ENCODE measurements at places on chromosomes 3 and 15.

GRCh38 chr15:27017168-27017809 is 46.3 kb downstream of the GABRG3 start:
- DNase-seq: no peak

DNA sequence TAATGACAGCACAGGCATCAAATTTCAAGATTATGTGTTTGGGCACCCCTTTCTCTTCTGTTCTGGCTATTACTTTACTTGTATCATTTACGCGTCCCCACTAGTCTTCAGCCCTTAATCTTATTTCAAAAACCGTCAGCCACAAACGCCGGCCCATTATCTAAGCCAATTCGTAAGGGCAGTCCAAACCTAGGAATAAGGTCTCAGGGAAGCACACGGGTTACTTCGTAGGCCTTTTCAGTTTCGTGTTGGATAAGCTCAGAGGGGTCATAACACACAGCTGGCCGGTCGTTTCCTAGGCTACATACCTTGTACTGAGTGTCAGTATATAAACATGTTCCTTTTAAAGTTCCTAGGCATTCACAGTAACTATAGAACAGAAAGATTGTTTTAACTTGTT is 5.1 kb upstream of the DNAAF4 start:
- no peak for DNase-seq

GRCh38 chr15:74006774-74007639 is 12.5 kb downstream of the PML start:
- no peak for DNase-seq

- no peak for DNase-seq
Observed at GRCh38 chr3:194194757-194195085, 58.8 kb downstream of the HES1 start.

DNA sequence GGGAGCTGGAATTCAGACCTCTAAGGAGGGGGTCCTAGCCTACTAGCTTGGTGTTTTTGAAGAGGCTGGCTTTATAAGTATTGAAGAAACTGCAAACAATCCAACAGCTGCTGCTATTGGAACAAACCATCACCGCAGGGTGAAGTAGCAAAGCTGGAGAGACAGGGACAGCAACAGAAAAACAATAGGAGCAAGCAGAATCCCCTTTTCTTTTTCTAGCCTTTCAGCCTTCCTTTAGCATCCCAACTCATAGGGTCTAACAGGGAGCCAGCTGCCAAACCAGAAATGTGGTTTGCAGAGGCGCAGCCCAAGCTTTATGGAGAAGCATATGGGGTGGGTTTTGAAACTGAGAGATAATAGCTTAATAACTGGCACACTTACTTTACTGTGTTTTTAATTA is 106.2 kb upstream of the CHMP2B start:
- DNase-seq: no peak

DNA sequence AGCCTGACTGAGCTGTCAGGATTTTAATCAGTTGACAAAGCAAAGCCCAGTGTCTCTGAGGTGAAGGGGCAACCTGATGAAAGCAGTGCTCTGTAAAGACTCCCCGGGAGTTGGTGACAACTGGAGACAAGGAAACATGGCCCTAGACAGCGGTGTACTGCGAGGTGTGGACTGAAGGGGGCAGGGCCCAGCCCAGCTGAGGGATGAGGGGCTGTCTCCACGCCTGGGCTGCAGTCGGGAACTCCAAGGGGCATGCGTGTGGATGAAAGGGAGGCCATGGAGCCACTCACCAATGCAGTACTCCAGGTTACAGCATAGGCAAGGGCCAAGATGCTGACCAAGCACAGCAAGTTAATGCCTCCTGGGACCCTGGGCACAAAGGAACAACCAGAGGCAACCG is 45.1 kb downstream of the SCAP start:
- no peak for DNase-seq

DNA sequence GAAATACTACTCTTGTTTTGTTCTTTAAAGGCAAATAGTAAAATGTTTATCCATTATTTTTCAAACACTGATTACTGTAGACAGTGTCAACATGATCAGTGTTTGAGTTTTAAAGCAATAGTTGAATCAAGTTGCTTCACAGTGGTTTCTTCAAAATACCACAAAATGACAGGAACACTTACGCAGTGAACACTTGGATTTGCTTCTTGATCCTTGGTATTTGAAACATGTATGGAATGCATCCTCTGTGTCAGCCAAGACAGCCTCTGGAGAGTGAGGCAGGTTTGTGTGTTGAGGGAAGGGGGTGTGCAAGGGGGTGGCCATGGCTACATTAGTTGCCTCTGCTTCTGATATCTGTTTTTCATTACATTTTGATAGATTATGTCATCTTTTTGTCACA is 413.0 kb downstream of the RBMS3 start:
- DNase-seq: no peak

- no peak for DNase-seq
Observed at GRCh38 chr3:77078279-77078678, 38.4 kb downstream of the ROBO2 start.

- no peak for DNase-seq
Observed at GRCh38 chr15:64343222-64343621, 12.8 kb downstream of the CSNK1G1 start.

DNA sequence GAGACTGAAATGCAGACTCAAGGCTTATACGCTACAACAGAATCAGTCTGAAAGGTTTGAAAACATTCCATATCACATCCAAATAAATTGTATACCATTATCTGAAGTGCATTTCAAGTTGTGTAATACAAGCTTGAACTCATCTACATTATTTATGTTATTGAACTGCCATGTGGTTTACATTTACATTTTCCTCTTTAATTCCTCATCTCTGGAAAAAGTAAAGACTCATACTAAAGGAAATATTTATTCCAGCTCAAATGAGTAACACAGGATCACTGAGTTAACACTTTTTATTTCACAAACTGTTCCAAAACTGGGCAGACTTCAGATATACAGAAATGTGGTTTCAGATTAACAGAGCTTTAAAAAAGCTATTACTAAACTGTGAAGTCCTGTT is 282.5 kb downstream of the ULK4 start:
- no peak for DNase-seq

GRCh38 chr15:26872206-26872605 is 5.3 kb downstream of the GABRA5 start:
- DNase-seq: no peak

GRCh38 chr3:185082149-185082548 is 70.7 kb downstream of the C3orf70 start:
- DNase-seq: no peak

- DNase-seq: no peak
Observed at GRCh38 chr3:9583792-9584191, 30.2 kb upstream of the LHFPL4 start.

DNA sequence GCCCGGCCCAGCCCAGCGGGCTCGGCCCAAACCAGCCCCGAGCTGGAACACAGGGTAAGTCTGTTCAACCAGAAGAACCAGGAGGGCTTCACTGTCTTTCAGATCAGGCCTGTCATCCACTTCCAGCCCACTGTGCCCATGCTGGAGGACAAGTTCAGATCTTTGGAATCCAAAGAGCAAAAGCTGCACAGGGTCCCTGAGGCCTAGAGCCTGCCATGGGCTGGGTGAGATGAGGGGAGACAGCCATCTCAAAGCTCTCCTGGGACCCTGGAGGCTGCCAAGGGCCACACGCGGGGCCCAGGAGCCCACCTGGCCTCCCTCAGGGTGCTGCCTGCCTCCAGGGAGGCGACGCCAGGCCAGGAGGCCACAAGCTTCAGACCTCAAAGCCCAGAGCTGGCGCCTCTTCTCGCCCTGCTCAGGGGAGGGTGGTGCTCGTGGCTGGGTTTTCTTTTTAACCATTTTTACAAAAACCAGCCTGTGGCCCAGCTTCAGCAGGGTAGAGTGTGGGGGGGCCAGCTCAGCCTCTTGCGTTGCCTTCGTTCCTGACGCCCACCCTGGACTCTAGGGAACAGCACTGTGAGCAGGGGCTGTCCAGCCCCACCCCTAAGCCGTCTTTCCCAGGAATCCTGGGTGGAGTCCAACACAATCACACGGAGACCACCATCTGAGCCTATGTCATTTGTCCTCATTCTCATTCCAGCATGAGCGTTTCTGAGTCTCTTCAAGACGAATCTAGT is 107.0 kb downstream of the ETFA start:
- no peak for DNase-seq

- DNase-seq: no peak
Observed at GRCh38 chr3:113560831-113561623, 28.7 kb downstream of the SIDT1 start.

DNA sequence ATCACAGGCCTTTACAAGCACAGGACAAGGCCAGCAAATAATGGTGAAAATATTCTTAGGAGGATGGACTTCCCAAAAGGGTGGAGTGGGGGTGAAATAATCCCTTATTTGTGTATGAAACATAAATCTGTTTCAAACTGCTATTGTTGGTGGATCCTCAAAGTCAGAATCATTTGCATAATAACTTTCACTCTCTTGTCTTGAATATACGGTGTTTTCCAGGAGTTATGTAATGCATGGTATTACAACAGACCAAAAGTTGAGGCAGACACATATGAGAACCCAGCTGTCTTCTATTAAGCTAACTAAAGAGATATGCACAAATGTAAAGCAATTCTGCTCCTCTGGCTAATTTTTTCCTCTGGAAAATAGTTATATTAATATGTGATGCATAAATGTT is 57.7 kb downstream of the PRTG start:
- DNase-seq: no peak

DNA sequence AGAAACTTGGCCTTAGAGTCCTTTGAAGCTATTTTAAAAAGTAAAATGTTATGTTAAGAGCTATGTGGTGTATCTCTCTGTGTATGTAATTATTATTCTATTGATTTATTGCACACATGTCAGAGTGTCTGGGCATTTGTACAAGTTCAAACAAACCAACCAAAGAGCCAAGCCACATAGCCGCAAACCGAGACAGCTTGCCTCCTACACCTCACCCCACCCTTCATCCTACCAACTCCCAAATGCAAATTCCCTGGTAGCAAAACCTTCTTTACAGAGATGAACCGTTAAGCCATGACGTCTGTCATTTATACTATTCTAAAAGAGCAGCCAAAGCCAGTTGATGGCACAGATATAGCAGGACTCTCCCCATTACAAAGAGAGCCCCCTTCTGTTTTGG is 332.3 kb downstream of the ERC2 start:
- no peak for DNase-seq

GRCh38 chr3:45552031-45552793 is 42.3 kb upstream of the LIMD1 start:
- no peak for DNase-seq

GRCh38 chr15:100250176-100250800 is 91.5 kb downstream of the ADAMTS17 start:
- DNase-seq: no peak

DNA sequence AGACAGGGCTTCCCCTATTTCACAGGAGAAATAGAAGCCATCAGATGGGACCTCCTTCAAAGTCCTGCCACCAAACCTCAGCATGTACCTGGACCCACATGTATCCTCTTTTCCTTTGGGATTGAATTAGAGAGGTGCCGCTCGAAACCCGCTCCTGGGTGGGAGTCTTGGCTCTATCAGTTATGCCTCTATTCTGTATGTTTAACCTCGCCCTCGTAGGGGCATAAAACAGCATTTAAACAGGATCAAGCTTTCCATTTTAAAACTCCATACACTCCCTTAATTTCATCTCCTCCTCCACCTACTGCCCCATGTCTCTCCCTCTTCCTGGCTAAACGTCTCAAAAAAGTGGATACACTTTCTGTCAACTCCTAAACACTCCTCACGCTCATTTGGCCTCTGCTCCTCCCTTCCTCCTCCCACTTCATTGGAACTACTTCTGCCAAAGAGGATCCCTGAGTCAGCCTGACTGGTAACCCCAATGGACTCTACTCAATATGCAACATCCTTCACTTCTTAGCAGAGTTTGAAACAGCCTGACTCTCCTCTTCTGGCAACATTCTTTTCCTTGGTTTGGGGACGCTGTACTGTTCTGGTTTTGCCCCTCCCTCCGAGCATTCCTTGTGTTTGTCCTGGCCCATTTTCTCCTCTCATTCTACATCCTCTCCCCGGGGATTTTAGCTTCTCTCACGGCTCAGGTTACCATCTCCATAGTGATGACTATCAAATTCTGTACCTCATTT is 23.0 kb upstream of the MUC20 start:
- no peak for DNase-seq

GRCh38 chr3:188827103-188827502 is 344.7 kb upstream of the TPRG1 start:
- DNase-seq: no peak

GRCh38 chr15:52349052-52349700 is 53.6 kb upstream of the MYO5C start:
- no peak for DNase-seq

GRCh38 chr3:154778057-154778456 is 302.1 kb upstream of the MME start:
- DNase-seq: no peak

DNA sequence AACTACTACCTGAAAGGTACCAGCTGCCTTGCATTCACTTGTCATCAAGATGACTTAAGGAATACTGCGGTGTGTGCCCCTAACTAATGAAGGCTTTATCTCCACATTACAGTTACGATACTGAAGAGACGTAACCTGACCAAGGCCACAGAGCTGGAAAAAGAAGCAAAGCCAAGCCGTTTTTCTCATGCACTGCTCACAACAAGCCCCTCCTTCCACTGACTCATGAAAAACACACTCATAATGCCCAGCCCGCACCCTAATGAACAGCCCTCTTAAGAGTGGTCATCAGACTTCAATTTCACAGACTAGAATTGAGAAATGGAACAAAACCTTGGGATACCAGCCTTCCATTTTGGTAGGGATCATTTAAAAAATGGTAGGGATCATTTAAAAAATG is 11.6 kb downstream of the PSMD6 start:
- no peak for DNase-seq

DNA sequence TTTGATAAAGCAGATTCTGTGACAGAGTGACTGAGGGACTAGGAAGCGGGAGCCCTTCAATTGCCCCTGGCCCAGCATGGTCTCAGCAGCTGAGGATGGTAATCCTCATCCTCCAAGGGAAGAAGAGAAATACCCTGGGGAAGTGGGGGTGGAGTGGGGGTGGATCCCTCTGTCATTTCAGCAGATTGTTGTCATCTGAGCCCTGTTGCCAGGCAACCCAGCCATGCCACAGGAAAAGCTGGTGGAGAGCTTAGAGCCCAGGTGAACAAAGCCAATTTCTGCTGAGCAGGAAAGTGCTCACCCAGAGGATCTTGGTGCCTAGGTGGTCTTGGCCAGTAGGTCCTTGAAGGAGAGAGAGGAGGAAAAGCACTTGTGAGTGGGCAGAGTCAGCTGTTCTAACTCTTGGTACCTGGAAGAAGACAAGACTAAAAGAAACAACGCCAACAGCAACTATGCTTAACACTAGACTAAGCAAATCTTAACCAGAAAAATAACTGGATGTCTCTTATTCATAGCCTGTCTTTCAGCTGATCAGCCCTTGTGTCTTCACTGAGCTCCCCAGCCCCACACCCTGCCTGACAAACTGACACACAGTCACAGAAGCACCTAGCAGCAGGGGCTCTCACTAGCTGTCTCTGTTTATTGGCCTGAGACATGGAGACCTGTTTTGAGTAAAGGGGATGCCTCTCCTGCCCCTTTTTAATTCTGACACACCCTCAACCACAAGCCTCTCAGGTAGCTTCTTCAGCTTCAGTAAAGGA is 40.1 kb upstream of the DCLK3 start:
- no peak for DNase-seq

GRCh38 chr3:193996641-193997089 is 139.3 kb upstream of the HES1 start:
- no peak for DNase-seq

All from esophagus squamous epithelium (tissue), 5 donors.